ENCODE measurements at places on chromosomes 12 and 14.
A peak's percentile ranks its signal among the peaks of the same experiment; 100 is the strongest.

GRCh38 chr12:107512391-107512790 is 173.2 kb upstream of the PWP1 start:
- DNase-seq, result no peak

GRCh38 chr14:87852107-87852506 is 140.9 kb downstream of the GALC start:
- DNase-seq, result no peak

GRCh38 chr12:18302809-18303430 is 41.6 kb downstream of the PIK3C2G start:
- DNase-seq, result no peak

DNA sequence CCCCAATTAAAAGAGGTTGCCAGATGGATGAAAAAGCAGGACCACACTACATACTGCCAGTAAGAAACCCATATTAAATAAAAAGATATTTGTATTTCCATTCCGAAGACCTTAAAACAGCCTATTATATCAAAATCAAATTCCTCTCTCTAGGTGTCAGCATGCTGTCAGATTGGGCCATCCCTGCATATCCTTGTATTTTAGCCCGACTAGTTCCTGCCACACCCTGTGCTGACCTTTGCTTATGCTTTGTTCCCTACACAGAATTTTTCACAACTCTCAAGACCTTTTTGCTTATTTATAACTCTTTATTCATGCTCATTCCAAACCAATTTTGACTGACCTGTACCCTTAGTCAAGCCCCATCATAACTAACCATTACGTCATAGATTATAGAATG is 12.8 kb downstream of the GSKIP start:
- DNase-seq, result no peak

DNA sequence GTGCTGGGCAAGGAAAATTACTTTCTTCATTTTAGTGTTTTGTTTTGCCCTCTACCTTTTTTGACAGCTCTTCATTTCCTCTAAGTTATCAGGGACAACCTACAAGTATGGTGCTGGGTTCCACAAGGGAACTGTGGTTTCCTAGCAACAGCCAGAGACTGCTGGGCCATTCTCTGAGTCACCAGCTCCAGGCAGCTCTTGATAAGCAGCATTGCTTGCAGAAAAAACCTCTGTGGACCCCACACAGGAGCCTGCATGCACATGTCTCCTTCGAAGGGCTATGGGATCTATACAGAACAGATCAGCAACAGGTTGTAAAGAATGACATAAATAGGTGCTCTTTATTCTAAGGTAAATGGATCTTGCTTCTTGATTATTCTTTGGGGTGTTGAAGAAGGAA is 81.0 kb upstream of the CCDC196 start:
- peak; percentile 13 for DNase-seq

DNA sequence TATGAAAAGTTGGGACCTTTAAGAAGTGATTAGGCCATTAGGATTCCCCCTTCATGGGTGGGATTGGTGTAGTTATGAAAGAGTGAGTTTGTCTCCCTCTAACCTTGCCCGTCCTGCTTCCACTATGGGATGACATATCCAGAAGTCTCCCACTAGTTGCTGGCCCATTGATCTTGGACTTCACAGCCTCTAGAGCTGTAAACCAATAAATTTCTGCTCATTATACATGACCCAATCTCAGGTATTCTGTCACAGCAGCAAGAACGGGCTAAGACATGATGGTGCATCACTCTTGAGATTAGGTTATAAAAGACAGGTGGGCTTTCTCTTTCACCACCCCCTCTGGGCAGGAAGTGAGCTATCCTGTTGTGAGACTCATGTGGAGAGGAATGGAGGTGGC is 8.6 kb upstream of the SMOC1 start:
- no peak for DNase-seq

DNA sequence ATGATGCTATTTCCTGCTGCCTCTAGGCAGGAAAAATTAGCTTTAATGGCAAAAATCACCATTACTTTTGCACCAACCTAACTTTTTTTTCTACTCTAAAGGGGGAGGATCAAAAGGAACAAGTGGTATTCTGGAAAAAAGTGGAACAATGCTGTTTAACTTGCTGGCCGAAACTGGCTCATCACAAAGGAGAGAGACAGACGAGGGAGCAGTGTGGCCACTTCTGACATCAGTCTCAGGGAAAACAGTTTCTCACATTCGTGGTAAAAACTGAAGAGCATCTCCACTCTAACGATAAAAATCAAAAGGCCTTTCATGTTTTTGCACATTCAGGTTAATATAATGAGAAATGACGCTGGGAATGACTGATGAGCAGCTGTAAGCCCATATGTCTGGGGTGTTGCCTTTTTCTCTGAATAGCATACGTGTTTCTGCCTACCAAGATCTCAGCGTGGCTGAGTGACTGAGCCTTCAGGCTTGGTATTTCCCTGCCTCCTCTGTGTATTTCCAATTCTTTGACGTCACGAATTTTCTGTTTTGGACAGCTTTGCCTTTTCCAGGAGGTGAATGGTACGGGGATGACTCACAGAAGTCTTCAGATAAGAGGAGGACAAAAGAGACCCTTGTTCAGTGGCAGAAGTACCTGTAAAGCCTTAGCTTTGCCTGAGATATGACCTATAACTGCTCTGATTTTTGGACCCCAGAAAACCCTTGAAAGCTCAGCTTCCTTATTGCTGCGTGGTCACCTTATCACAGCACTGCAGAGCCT is 358.8 kb downstream of the GLT1D1 start:
- DNase-seq, result no peak

- DNase-seq, result peak; percentile 6
Measured at GRCh38 chr14:85248881-85249635, 280.9 kb upstream of the FLRT2 start.

DNA sequence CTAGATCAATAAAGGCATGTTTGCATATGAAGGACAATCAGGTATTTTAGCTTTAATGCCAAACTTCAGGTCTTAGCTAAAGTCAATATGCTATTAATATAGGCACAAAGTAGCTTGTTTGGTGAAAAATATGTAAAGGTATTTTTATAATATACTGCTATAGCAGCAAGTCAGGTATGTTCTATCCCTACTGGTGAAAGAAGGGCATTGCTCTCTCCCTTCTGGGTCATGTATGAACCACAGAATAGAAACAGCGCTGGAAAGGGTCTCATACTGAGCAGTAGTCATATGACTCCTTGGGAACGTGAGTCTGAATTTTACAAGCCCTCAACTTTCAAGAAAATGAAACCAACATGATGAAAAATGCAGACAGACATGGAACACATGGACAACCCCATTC is 314.6 kb downstream of the GRIN2B start:
- DNase-seq, result no peak

- no peak for DNase-seq
Measured at GRCh38 chr12:104547235-104547634, 90.5 kb downstream of the CHST11 start.

DNA sequence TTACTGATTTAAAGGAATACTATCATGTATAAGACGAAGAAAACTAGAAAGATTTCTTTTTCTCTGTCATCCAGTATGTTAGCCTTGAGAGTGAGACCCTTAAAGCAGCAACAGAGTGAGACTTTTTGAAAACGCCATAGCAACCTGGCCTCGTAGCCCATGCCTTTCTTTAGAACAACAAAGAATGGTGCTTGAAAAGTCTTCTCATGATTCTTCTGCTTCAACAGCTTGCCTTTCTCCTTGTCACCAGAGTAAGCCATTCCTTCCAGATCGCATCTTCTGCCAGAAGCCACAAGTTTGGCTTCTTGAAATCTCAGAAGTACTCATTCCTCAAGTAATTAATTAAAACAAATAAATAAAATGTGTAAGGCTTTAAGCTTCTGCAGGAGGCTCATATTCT is 109.3 kb downstream of the PDE3A start:
- no peak for DNase-seq

DNA sequence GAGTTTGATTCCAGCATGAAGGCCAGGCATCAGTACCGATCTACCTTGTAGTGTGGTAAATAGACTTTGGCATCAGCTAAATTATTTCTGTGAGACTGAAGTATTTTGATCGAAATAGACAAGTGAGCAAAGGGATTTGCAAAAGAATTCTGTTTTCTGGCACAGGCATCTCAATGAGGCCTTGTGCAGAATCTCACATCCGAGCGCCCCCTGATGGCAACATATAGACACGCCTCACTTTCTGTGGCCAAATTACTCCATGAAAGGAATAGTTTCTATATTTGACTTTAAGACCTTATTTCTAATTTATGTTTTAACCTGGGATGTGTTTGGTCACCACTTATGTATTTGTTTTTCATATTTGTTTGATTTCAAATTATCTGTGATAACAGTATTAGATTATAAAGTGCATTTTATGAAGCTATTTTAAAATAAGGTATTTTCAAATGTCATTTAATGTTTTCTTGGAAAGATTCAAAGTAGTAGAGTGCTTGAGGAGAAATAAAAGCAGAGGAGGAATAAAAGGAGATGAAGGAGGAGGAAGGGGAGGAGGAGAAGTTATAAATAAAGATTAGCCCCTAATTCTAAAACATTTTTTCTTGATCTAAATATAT is 731.9 kb downstream of the NRXN3 start:
- peak; percentile 47 for DNase-seq

DNA sequence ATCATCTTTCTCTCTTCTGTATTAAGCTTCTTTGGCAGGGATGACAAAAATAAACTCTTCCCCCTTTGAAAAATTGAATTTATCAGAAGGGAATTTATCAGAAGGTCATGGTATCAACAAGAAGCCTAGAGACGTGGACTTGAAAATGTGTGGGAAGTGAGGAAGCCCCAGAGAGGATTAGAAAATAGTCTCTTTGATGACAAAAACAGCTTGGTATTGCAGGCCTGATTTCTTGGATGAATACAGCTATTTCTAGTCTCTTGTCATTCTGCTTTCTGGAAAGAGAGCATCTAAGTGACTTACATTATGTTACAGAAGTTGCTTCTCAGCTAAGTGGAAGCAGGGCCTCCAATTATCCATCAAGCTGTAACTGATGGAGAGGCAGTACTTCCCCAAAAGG is 111.1 kb downstream of the KITLG start:
- no peak for DNase-seq

DNA sequence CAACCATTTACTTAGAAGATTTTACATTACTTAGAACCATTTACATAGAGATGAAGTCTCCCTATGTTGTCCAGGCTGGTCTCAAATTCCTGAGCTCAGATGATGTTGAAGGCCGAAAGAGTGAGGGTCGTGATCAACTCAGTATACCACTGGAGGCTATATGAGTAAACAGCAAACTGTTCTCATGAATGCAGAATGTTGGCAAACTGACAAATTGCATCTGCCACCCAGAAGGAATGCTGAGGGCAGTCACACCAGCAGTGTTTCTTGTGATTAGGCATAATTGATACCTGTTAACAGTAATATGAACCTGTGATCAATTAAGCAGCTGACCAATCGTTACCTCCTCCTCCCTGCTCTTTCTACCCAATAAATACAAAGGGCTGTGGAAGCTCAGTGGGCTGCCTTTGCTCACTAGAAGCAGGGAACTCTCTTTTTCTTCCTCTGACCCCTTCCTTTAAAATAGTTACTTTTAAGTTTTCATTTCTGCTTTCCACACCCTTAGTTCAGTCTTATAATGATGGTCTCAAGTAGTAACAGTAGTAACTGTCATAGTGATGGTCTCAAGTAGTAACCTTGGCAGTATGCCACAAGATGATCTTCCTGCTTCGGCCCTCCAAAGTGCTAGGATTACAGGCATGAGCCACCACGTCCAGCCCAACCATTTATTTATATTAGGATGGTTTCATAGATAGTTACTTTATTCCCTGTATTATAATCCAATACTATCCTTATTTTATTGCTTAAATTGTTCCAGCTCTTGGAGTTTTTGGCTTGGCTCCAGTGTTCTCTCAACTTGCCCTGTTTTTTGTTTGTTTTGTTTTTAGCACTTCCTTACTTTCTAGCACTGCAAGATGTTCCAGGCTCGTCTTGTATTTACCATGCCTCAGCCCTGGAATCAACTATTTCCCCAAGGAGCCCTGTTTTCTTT is 25.8 kb downstream of the LIMA1 start:
- peak; percentile 72 for DNase-seq

DNA sequence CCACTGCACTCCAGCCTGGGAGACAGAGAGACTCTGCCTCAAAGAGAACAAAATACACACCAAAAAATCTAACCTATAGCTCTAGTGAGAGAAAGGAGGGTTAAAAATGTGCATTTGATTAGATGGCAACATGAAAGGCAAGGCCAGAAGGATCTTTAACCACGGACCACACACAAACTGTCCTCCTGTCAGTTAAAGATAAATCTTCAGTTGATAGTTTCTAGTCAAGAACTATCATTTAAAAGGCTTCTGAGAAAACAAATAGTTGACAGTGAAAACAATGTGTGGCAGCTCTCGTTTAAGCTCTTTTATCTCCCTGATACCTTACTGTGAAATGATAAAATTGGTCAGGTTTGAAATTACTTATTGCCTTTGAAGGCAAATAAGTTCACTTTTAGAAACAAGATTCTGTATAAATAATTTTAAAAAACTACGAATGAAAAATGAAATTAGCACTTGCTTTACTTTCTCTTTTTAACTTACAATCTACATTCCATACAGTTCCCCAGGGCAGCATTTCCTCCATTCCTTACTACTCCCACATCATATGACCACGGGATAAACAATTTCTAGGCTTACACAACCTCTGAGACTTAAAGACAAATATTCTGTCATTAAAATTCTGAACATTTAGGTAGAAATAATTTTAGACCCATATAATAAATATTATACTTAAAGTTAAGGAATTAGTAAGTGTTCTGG is 71.4 kb upstream of the GNPNAT1 start:
- DNase-seq, result peak; percentile 81

DNA sequence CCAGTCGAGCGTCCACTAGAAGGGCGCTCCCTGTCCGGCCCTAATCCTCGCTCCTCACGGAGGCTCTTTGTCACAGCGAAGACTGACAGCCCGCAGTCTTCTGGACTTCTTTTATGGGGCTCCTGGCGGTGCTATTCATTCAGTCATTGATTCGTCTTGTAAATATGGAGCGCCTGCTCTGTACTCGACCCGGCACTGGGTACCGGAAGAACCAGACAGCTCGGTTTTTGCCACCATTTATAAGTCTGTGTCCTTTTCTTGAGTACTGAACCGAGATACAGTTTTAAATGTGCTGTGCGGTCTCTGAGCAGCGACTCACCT is 570 bp downstream of the DMAC2L start:
- no peak for DNase-seq

- no peak for DNase-seq
Measured at GRCh38 chr12:3622021-3622821, 130.7 kb downstream of the CRACR2A start.

GRCh38 chr14:49051328-49052060 is 534.7 kb downstream of the RPS29 start:
- no peak for DNase-seq

- no peak for DNase-seq
Measured at GRCh38 chr12:21438643-21439042, 1.2 kb downstream of the PYROXD1 start.

- no peak for DNase-seq
Measured at GRCh38 chr12:6959058-6959804, 8.1 kb downstream of the PTPN6 start.

DNA sequence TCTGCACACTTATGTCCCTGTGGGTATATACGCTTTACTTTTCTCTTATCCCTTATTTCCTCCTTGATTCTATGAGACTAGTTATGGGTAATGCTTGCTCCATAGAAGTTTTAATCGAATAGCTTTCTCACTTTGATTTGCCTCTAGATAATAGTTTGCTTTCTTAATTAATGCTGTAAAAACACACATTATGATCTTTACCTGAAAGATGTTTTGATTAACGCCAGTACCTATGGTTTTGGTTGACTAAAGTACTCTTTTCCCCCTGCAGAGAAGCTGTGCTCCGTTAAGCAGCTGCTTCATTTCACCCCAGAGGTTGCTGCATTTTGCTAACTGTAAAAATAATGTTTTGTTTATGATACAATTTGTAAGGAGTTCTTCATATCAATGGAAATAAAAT is 362.3 kb downstream of the FLRT2 start:
- no peak for DNase-seq

- no peak for DNase-seq
Measured at GRCh38 chr12:111238075-111238734, 130.7 kb downstream of the PHETA1 start.
